A673 (cell line): ENCODE measurements at places on chromosomes 12 and 14. TPM values are rescaled to one million over a fixed set of nuclear protein-coding genes. Genes with fewer than 3 reads are reported as not detected.

- H3K4me1 ChIP-seq = no peaks in the 10 kb centered on the region
- DNase-seq = no peak
- H3K27ac ChIP-seq = no peak overlapping the region
- H3K4me3 ChIP-seq = no peak overlapping the region
Measured at GRCh38 chr12:11457996-11458645, 62.8 kb upstream of the PRB2 start.

GRCh38 chr12:105110851-105111250, 3.3 kb downstream of the WASHC4 start:
- H3K27ac ChIP-seq = no peak overlapping the region
- H3K4me3 ChIP-seq = no peak overlapping the region
- H3K4me1 ChIP-seq = peaks cover 15% of the 10 kb centered on the region
- H3K36me3 ChIP-seq = peaks cover 37% of the 10 kb centered on the region

The TPPP2 gene
- total RNA-seq = not detected in 2 replicates

- H3K4me1 ChIP-seq = no peaks in the 10 kb centered on the region
- no peaks in the 10 kb centered on the region for H3K36me3 ChIP-seq
- no peaks in the 10 kb centered on the region for H3K27me3 ChIP-seq
- no peak for DNase-seq
- no peak overlapping the region for H3K4me3 ChIP-seq
Measured at GRCh38 chr14:81329640-81330381, 70.3 kb downstream of the STON2 start.

The OAS3 gene
- total RNA-seq = 36.9 and 42.6 TPM in 2 replicates

DNA sequence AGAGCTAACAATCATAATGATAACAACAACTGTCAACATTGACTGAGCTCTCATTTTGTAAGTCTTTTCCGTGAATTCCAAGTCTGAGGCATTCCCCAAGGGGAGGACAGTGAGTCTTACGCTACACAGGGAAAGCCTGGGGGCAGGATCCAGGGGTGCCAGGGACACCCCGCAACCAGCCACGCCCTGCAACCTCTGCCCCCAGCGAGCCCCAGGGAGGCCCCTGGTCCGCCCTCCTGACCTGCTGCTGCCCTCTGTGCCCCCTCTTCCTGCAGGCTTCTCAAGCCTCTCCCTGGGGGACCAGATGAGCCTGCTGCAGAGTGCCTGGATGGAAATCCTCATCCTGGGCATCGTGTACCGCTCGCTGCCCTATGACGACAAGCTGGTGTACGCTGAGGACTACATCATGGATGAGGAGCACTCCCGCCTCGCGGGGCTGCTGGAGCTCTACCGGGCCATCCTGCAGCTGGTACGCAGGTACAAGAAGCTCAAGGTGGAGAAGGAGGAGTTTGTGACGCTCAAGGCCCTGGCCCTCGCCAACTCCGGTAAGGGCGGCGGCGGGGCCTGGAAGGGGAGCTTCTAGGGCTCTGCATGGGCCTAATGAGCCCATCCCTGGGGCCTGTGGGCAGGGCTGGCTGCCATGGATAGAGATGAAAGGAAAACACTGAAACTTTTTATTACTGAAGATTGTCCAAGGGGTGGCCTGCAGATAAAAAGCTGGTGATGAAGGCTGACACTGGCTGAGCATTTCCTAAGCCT, 115.4 kb downstream of the ESRRB start:
- no peak for DNase-seq
- H3K36me3 ChIP-seq = no peaks in the 10 kb centered on the region
- H3K27ac ChIP-seq = no peak overlapping the region
- no peak overlapping the region for H3K4me3 ChIP-seq
- H3K27me3 ChIP-seq = no peaks in the 10 kb centered on the region

The SCNN1A gene
- not detected in 2 replicates for total RNA-seq

DNA sequence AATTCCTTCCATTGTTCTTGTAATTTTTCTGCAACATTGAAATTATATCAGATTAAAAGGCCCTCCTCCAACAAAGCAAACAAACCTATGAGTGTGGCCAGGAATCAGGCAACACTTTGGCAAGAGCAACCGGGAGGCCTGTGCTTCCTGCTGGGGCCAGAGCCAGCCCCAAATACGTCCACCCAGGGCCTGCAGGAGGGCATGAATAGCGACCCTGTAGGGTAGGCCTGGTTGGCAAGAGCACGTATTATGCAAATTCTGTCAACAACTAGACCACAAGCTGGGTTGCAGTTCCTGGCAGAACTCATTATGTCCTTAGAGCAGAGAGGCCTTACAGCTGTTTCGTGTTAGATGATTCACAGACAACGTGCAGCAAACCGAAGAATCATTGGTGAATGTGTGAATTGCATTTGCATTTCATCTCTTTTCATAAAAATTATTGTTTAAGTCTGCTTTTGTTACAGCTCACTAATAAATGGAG, 26.9 kb upstream of the LGALS3 start:
- DNase-seq = peak; percentile 97
- H3K36me3 ChIP-seq = no peaks in the 10 kb centered on the region
- peaks cover 24% of the 10 kb centered on the region for H3K4me1 ChIP-seq
- H3K27ac ChIP-seq = peak overlapping the region; percentile 77
- no peaks in the 10 kb centered on the region for H3K27me3 ChIP-seq
- no peak overlapping the region for H3K4me3 ChIP-seq

The SERPINA12 gene
- total RNA-seq = not detected in 2 replicates

DNA sequence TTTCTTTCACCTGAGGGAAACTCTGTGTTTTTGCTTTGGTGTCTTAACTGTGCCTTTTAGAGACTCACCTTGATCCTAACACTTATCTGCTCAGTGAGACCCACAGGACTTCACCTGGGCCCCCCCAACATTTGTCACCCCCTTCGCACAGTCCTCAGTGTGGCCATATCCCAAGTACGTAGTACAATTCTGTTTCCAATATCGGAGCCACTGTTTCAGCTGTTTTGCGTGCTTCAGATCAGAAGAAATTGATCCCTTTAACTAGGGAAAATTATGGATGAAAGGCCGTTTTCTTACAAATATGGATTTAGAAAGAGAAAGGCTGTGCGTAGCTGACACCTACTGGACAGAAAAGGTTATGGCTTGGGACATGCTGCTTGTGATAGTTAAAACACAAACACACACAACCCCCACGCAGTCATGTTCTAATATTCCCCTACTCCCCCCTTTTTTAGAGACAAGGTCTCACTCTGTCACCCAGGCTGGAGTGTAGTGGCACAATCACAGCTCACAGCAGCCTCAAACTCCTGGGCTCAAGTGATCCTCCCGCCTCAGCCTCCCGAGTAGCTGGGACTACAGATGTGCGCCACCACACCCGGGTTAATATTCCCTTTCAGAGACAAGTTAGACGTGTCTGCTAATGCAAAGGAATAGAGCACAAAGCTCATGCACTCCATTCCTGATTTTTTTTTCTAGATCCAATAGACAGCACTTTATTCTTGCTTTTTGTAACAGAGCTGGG, 3.6 kb upstream of the SLC7A8 start:
- H3K4me1 ChIP-seq = peaks cover 3% of the 10 kb centered on the region
- no peak overlapping the region for H3K4me3 ChIP-seq
- no peak overlapping the region for H3K27ac ChIP-seq
- no peaks in the 10 kb centered on the region for H3K36me3 ChIP-seq

DNA sequence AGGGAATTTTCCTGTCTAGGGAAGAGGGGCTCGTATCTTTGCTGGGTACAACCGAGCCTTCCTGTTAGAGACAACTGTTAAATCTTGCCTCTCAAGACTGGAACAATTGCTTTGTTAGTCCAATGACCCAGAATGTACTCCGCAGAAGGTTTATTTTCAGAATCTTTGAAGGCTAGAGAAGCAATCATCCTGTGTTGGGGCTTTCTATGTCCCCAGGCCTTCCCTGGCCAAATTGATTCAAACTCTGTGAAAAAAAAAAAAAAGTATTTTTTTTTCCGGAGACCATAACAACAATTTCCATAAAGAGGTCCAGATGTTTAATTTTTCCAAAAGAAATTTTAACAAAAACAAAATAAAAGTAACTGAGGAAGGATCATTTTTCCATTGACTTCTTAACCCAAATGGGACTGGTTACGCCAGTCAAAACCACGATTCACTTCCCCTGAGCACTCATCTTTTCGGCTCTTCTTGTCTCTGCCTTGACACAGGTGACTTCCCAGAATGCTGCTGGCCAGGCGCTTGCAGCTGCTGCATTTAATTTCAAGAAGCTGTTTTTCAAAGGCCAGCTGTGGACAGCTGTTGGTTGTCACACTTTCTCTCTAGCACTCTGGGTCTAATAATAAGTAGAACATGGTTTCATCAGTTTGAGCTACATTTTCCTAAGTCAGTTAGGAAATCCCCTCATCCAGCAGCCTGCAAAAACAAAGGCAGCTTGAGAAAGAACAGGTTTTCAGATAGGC, 81.6 kb upstream of the MANSC4 start:
- H3K4me3 ChIP-seq = no peak overlapping the region
- H3K27ac ChIP-seq = no peak overlapping the region
- DNase-seq = no peak
- H3K36me3 ChIP-seq = no peaks in the 10 kb centered on the region
- H3K27me3 ChIP-seq = no peaks in the 10 kb centered on the region

The ZBTB42 gene
- 1.4 and 2.1 TPM in 2 replicates for total RNA-seq

The KRT74 gene
- not detected in 2 replicates for total RNA-seq

The FOXA1 gene
- total RNA-seq = 4.3 and 7.5 TPM in 2 replicates

The OR6C74 gene
- total RNA-seq = not detected in 2 replicates

DNA sequence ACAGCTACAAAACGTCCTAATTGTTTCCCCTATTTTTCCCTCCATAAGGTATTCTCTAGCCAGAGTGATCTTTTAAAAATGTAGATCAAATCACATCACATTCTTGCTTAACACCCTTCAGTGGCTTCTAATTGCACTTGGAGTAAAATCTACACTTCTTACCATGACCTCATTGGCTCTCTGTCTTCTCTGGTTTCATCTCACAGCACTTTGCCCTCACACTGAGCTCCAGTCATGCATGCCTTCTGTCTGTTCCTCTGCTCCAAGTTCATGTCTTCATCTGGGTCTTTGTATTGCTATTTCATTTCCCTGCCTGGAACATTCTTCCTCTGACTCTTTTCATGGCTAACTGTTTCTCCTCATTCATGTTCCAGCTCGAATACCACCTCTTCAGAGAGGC, 220.4 kb upstream of the GARIN6 start:
- H3K36me3 ChIP-seq = no peaks in the 10 kb centered on the region
- DNase-seq = no peak
- no peaks in the 10 kb centered on the region for H3K4me1 ChIP-seq
- no peaks in the 10 kb centered on the region for H3K27me3 ChIP-seq

GRCh38 chr12:131640525-131640924, 70.4 kb upstream of the SFSWAP start:
- DNase-seq = no peak
- H3K4me3 ChIP-seq = no peak overlapping the region
- H3K27me3 ChIP-seq = peaks cover 3% of the 10 kb centered on the region
- no peaks in the 10 kb centered on the region for H3K4me1 ChIP-seq

The TMPRSS12 gene
- total RNA-seq = not detected in 2 replicates

The VRTN gene
- total RNA-seq = not detected in 2 replicates

DNA sequence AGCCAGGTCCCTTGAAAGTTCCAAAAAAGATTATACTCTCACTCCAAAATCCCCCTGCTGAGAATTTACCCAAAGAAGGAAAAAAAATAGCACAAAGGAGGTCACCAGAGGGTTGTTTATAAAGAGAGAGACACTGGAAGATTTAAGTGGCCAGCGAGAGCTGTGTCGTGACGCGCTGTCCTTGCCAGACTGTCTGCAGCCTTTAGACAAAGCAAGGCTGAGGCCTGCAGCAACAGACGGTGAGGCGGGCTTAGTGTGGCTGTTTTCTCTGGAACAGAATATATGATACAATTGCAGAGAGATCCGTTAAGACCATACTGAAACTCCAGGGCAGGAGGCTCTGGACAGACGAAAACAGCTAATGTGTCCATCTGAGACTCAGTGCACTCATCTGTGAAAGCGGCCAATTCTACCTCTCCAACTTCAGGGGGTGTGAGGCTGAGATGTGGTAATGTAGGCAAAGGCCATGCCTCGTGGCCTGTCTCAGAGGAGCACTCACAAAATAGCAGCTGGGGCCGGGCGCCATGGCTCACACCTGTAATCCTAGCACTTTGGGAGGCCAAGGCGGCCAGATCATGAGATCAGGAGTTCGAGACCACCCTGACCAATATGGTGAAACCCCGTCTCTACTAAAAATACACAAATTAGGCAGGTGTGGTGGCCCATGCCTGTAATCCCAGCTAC, 36.2 kb downstream of the ANAPC7 start:
- no peak overlapping the region for H3K4me3 ChIP-seq
- no peak for DNase-seq
- H3K4me1 ChIP-seq = peaks cover 13% of the 10 kb centered on the region
- H3K27me3 ChIP-seq = no peaks in the 10 kb centered on the region
- peaks cover 17% of the 10 kb centered on the region for H3K36me3 ChIP-seq
- no peak overlapping the region for H3K27ac ChIP-seq

DNA sequence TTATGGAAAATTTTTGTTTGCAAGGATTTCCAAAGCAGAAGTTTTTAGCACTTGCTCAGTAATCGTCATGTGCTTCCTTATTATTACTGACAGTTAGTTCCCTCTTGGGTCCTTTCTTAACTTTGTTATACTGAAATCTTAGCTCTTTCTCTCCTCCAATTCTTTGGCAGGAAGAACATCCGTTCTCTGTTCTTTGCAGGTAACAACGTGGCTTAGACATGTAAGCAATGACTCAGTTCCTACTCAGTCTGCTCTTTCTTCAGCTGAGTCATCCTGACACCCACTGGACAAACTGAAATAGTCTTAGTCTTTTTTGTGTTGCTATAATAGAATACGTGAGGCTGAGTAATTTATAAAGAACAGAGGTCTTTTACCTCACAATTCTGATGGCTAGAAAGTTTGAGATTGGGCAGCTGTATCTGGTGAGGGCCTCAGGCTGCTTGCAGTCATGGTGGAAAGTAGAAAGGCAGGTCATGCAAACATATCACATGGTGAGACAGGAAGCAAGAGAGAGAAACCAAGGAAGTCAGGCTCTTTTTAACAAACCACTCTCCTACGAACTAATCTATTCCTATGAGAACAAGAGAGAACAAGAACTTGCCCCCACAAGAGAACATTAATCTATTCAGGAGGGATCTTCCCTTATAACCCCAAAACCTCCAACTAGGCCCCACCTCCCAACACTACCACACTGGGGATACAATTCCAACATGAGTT, 49.2 kb downstream of the TESPA1 start:
- H3K36me3 ChIP-seq = no peaks in the 10 kb centered on the region
- H3K4me1 ChIP-seq = no peaks in the 10 kb centered on the region
- no peaks in the 10 kb centered on the region for H3K27me3 ChIP-seq
- no peak overlapping the region for H3K4me3 ChIP-seq
- no peak overlapping the region for H3K27ac ChIP-seq

The SERPINA5 gene
- total RNA-seq = not detected in 2 replicates

DNA sequence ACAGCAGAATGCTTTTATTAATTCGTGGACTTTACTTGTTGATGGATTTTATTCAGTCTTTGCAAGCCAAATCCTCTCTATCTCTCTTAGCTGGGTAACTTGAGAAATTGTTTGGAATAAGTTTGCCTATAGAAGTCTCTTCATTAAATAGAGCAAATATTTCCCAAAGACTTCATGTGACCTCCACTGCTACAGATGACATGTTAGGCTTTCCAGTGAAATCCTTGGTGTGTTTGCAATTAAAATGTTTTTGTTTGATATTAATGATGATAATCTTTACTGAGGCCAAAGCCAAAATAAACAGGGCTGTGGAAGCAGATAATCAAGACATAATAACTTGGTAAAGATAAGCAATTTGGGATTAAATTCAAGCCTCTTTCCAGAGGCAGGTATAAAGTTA, 4.4 kb downstream of the MYF6 start:
- no peaks in the 10 kb centered on the region for H3K36me3 ChIP-seq
- H3K27ac ChIP-seq = no peak overlapping the region
- H3K27me3 ChIP-seq = no peaks in the 10 kb centered on the region
- H3K4me1 ChIP-seq = no peaks in the 10 kb centered on the region
- DNase-seq = no peak
- H3K4me3 ChIP-seq = no peak overlapping the region
